ENCODE measurements at places on chromosomes 16 and 17.

- DNase-seq, result no peak
Measured at GRCh38 chr17:5702951-5703510, 118.7 kb upstream of the NLRP1 start.

DNA sequence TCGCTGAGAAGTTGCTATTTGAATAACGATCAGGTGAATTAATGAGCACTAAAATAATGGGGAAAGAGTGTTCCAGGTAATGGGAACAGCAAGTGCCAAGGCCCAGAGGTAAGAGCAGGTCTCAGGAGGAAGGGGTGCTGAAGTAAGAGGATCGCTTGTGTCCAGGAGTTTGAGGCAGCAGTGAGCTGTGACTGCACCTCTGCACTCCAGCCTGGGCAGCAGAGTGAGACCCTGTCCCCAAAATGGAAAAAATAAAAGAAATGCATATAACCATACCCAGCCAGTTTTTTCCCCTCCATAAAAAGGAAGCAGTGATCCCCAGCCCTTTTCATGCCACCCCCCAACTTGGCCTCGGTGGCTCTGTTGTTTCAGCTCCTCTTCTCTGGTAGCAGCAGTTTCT is 16.8 kb upstream of the HAS3 start:
- no peak for DNase-seq

GRCh38 chr16:12173121-12173520 is 196.6 kb downstream of the SNX29 start:
- no peak for DNase-seq

GRCh38 chr17:38469875-38470274 is 41.6 kb downstream of the ARHGAP23 start:
- peak; percentile 75 for DNase-seq

GRCh38 chr17:8140065-8141029 is 11.9 kb downstream of the PER1 start:
- DNase-seq, result no peak

DNA sequence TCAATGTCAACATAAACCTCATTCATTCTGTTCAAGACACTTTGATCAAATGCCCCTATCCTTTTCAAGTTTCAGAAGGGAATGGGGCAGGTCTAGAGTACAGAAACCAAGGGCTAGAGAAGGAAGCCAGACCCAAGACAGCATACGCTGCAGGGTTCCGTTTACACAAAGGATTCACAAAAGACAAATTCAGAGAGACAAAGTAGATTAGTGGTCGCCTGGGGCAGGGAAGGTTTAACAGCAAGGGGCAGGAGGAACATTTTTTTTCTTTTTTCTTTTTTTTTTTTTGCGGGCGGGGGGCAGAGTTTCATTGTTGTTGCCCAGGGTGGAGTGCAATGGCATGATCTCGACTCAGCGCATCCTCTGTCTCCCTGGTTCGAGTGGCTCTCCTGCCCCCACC is 19.9 kb upstream of the TRAP1 start:
- no peak for DNase-seq

GRCh38 chr17:44071198-44071520 is 624 bp downstream of the G6PC3 start:
- DNase-seq, result no peak

DNA sequence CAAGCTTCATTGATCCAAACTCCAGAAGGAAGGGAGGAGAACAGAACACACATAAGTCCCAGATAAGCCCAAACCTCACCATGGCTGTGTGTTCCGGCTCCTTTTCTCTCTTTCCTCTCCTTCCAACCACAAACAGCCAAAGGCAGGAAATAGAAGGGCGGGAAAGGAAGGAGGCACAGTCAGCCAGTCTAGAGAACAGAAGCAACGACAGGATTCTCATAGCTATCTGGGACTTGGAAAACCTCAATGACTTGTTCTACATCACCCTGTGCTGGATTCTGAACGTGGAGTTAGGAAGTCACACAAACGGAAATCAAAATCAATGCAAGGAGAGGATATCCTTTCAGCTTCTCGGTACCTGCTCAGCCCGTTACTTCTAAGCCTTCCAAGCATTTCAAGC is 9.0 kb downstream of the CRK start:
- no peak for DNase-seq

- DNase-seq, result peak; percentile 93
Measured at GRCh38 chr16:19330841-19331397, 45.4 kb downstream of the CLEC19A start.

DNA sequence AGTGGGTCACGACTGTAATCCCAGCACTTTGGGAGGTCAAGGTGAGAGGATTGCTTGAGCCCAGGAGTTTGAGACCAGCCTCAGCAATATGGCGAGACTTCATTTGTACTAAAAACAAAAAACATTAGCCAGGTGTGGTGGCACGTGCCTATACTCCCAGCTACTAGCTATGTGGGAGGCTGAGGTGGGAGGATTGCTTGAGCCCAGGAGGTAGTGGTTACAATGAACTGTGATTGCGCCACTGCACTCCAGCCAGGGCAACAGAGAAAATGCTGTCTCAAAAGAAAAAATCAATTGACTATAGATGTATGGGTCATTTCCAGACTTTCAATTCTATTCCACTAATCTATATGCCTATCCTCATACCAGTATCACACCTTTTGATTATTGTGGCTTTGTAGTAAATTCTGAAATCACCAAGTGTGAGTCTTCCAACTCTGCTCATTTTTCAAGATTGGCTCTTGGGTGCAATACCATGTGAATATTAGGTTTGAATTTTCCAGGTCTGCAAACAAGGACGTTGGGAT is 27.2 kb upstream of the CEP20 start:
- DNase-seq, result no peak

DNA sequence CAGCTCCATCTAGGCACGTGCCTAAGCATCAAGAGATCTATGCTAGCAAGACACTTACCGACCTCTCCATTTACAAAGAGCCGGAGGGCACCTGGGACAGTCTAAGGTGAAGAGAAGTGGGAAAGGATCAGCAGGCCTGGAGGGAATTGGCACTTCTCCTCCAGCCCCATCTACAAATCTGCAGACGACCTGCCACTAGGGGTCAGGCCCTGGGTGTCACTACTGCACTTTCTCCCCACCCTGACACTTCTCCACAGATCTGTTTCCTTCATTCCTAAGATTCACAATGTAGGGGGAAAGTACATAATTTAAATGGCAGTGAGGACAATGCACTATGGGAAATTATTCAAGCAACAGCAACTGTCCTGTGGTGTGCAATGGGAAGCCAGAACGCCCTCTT is 8.1 kb downstream of the MKS1 start:
- no peak for DNase-seq

DNA sequence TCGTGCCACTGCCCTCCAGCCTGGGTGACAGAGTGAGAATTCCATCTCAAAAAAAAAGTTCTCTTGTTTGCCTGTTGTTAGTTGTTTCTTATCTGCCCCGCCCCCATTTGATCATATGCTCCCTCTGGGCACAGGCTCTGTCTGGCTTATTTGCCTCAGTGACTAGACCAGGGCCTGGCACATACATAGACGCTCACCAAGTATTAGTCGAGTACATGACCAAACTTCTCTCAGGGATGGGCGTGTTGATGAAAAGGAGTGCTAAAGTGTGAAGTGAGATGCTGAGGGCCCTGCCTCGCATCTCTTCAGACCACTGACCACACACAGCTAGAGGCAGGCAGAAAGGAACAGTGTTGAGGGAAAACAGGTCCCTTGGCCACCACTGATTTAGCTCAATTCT is 3.3 kb upstream of the HELZ start:
- DNase-seq, result no peak

DNA sequence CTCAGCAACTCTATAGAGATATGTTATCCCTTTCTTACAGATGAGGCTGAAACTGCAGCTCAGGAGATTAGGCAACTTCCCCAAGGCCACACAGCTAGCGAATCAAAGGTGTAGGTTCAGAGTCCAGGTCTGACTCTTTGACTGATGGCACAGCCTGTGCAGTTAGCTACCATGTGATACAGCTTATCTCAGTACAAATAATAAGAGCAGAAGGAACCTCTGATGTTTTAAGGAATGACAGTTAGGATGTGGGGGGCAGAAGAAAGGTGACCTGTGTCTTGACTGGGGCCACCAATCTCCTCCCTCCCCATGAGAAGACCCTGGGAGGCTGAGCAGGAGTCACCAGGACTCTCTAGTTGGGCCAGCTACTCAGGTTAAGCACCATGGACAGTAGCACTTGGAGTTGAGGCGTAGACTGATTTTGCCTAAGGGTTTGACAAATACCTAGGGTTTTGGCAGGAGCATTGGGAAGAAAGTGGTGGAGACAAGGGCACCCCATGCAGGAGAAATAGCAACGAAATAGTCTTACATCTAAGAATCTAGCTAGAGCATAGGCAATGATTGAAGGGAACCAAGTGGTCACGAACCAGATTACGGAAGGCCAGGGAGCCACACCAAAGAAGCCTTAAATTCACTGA is 22.8 kb upstream of the ACSM2B start:
- DNase-seq, result no peak

GRCh38 chr17:30426292-30426691 is 47.6 kb downstream of the CPD start:
- peak; percentile 14 for DNase-seq

GRCh38 chr16:82509691-82510430 is 116.9 kb upstream of the CDH13 start:
- DNase-seq, result peak; percentile 47

DNA sequence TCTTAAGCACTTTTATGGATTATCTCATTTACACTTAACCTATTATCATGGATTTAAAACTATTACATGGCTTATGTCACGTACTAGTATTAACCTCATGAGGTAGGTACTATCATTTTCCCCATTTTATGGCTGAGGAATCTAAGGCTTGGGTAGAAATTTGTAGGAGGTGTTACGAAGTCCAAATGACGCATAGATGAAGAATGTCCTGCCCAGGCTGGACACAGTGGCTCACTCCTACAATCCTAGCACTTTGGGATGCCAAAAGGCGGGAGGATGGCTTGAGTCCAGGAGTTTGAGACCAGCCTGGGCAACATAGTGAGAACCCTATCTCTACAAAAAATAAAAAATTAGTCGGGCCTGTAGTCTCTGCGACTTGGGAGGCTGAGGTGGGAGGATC is 4.8 kb upstream of the C1QL1 start:
- DNase-seq, result peak; percentile 66

- DNase-seq, result peak; percentile 65
Measured at GRCh38 chr16:11915114-11915643, 577 bp downstream of the GSPT1 start.

- no peak for DNase-seq
Measured at GRCh38 chr17:57735230-57735629, 9.9 kb downstream of the CCDC182 start.

DNA sequence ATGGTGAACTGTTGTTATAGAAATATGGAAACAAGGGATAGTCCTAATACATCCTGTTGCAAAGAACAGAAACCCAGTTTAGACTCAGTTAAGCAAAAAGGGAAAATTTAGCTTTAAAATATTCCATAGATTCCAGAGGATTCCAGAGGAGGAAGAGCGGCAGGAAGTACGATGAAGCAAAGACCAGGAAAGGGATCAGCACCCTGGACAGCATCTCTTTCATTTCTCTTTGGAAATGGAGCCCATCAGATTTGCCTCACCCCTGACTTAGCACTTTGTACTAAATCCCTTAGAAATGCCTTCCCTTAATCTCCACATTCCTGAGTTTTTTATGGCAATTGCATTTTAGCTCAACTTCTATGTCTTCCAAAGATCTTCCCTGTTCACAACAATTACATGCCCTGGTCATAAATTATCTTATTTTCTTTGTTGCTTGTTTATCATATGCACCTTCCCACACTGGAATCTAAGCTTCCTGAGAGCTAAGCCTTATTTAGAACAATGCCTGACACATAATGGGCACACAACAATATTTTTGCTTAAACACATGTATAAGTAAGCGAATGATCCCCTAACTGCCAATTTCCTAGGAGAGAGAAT is 150.0 kb upstream of the RBFOX1 start:
- peak; percentile 3 for DNase-seq

- no peak for DNase-seq
Measured at GRCh38 chr16:79582789-79583188, 17.7 kb downstream of the MAF start.

- no peak for DNase-seq
Measured at GRCh38 chr17:42562388-42563142, 617 bp downstream of the COASY start.

DNA sequence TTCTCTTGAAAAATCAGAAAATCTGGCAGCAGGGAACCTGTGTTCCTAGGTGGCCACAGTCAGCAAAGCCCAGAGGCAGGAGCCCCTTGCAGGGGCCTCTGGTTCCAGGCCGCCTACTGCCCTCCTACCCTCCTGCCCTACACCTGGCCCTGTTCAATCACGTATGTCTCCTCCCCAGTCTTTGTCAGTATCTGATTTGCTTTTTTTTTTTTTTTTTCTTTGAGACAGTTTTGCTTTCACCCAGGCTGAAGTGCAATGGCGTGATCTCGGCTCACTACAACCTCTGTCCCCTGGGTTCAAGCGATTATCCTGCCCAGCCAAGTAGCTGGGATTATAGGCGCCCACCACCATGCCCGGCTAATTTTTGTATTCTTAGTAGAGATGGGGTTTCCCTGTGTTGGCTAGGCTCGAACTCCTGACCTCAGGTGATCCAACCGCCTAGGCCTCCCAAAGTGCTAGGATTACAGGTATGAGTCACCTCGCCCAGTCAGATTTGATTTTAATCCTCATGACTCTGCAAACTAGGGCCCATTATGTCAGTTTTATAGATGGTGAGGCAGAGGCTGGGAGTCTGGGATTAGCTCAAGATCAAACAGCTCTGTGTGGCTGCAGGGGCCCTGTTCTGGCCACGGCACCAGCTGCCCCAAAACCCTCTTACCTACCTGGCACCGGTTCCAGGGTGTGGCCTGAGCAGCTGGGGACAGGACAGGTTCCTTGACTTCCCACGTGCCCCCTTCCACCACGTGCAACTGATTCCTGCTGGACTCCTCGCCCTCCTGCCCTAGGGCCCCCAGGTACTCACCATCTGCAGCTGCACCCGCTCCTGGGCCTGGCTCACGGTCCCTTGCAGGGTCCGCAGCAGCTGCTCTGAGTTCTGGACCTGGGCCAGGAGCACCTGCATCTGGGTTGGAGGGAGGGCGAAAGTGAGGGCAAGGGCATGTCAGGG is 14.7 kb downstream of the RABEP2 start:
- DNase-seq, result no peak

DNA sequence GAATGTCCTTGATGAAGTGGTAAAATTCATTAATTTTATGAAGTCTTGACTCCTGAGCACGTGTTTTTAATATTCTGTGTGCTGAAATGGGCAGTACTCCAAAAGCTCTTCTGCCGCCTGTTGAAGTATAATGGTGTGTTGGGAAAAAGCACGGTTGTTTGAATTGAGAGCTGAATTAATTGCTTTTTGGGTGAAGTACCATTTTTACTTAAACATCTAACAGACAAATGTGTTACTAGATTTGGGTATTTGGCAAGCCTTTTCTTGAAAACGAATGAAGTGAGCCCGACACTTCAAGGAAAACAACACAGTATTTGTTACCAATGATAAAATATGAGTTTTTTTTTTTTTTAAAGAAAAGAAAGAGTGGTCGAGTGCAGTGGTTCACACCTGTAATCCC is 22.5 kb downstream of the WWP2 start:
- no peak for DNase-seq

GRCh38 chr16:12304861-12305596 is 328.5 kb downstream of the SNX29 start:
- no peak for DNase-seq

DNA sequence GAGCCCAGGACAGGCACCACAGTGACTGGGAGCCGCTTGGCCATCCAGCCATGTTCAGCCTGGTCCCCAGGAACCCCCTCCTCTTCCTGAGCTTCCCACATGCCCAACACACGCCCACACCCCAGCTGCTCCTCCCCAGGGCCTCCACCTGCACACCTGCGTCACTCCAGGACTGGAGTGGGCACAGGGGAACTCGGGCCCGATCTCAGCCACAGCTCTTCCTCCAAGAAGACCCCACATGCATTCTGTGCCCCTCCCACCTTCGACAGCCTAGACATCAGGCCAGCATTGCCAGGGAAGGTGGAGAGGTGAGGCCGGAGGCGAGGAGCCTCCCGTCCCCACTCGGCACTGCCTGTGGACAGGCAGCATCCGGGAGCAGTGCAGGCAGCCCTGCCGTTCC is 6.0 kb upstream of the VASN start:
- DNase-seq, result no peak

Measured in astrocyte of the hippocampus (primary cell).